Activated naive CD4-positive, alpha-beta T cell treated with anti-CD3 and anti-CD28 coated beads, Interleukin-2, amount 10 ng/mL, durations not matched to agents 7 days and 5 days (primary cell): ENCODE measurements at places on chromosomes 7 and 10.

DNA sequence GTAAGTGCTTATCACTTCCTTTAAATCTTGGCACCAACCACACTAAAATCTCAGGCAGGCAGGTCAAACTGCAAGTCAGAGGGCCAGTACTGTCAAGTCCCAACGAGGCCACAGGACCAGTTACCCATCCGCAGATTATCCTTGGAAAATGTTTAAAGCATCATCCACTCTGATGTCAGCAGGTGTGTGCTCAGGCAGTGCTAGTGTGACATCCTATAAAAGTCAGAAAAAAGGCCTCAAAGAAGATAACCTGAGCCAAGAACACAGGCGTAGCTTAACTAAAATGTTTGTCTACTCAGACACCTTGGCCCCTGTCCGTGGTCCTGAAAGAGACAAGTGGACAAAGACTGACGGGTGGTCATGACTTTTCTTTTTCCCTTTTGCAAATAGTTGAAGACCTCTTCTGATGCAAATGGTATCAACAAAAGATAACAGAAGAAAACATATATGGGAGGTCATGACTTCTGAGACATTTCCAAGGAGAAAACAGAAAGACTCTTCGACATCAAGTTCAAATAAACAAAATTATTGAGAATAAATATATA is 309.3 kb downstream of the KCNMA1 start:
- H3K4me3 ChIP-seq, result no peak overlapping the region
- no peak overlapping the region for H3K27ac ChIP-seq
- peak; percentile 42 for DNase-seq
- no peaks in the 10 kb centered on the region for H3K4me1 ChIP-seq

DNA sequence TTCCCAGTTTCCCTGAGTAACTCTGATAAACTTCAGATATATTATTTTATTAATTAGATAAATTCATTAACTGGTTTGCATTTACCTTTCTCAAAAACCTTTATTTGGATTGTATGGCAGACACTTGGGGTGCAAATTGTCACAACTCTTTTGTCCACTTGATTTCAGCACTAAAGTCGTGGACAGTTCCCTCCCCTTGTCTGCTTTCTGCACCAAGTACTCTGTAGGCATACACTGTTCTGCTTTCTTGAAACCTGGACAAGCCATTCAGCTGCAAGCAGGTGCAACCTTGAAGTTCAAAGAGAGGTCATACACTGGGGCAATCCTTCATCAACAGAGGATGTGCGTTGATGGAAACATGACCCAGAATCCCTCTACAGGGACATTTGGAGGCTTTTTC is 162.9 kb downstream of the ARL5B start:
- no peaks in the 10 kb centered on the region for H3K36me3 ChIP-seq
- no peak overlapping the region for H3K27ac ChIP-seq
- H3K4me3 ChIP-seq, result no peak overlapping the region
- peak; percentile 22 for DNase-seq
- H3K27me3 ChIP-seq, result no peaks in the 10 kb centered on the region
- no peaks in the 10 kb centered on the region for H3K4me1 ChIP-seq

GRCh38 chr7:90599038-90599437 is 2.9 kb downstream of the CDK14 start:
- no peak for DNase-seq
- peaks cover 33% of the 10 kb centered on the region for H3K27me3 ChIP-seq
- H3K4me3 ChIP-seq, result no peak overlapping the region

GRCh38 chr10:108749042-108749441 is 1174.3 kb downstream of the XPNPEP1 start:
- no peaks in the 10 kb centered on the region for H3K36me3 ChIP-seq
- DNase-seq, result no peak
- H3K4me3 ChIP-seq, result no peak overlapping the region
- H3K27me3 ChIP-seq, result no peaks in the 10 kb centered on the region
- no peaks in the 10 kb centered on the region for H3K4me1 ChIP-seq

GRCh38 chr10:68137171-68137570 is 27.9 kb downstream of the MYPN start:
- H3K4me3 ChIP-seq, result no peak overlapping the region
- no peaks in the 10 kb centered on the region for H3K36me3 ChIP-seq
- H3K27ac ChIP-seq, result no peak overlapping the region
- no peak for DNase-seq
- H3K27me3 ChIP-seq, result peaks cover 5% of the 10 kb centered on the region

- H3K36me3 ChIP-seq, result no peaks in the 10 kb centered on the region
- H3K4me1 ChIP-seq, result no peaks in the 10 kb centered on the region
- no peak overlapping the region for H3K4me3 ChIP-seq
- no peak overlapping the region for H3K27ac ChIP-seq
- DNase-seq, result no peak
These were observed 108.3 kb downstream of the SORCS1 start for GRCh38 chr10:107056182-107056581.

DNA sequence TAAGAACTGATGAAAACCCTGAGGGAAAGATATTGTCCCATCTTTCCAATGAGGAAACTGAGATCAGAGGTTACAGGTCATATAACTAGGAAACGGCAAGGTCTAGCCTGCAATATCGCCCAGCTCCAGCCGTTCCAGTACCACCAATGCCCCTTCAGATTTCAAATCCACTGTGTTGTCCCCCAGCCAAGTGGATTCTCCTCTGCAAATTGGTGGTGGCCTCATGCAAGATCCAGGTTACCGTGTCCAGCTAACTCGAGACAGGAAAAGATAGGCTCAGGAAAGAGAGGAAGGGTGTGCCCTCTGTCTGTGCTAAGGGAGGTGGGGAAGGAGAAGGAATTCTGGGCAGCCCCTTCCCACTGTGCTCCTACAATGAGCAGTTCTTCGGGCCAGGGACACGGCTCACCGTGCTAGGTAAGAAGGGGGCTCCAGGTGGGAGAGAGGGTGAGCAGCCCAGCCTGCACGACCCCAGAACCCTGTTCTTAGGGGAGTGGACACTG is 25.3 kb downstream of the PRSS2 start:
- peaks cover 85% of the 10 kb centered on the region for H3K36me3 ChIP-seq
- H3K4me1 ChIP-seq, result peaks cover 64% of the 10 kb centered on the region
- H3K27ac ChIP-seq, result peak overlapping the region; percentile 100

GRCh38 chr7:111424768-111425167 is 137.5 kb downstream of the IMMP2L start:
- no peak overlapping the region for H3K4me3 ChIP-seq
- no peaks in the 10 kb centered on the region for H3K27me3 ChIP-seq
- H3K4me1 ChIP-seq, result no peaks in the 10 kb centered on the region
- H3K27ac ChIP-seq, result no peak overlapping the region
- no peak for DNase-seq

DNA sequence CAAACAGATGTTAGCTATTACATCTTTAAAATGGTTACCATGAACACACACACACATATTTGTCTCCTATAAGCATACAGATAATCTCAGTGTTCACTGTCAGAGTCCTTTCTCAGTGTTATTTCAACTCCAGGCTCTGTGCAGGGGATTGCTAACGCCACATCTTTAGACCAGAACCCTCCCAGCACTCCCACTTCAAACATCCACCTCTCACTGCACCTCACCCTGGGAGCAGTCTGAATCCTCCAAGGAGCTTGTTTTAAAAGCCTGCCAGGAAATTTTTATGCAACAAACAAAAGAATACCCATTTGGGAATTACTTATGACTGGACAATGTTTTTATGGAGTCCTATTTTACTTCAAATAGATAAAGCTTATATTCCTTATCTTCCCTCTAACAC is 107.4 kb downstream of the PARD3 start:
- H3K27me3 ChIP-seq, result peaks cover 19% of the 10 kb centered on the region
- no peak overlapping the region for H3K4me3 ChIP-seq
- H3K27ac ChIP-seq, result no peak overlapping the region
- no peak for DNase-seq

DNA sequence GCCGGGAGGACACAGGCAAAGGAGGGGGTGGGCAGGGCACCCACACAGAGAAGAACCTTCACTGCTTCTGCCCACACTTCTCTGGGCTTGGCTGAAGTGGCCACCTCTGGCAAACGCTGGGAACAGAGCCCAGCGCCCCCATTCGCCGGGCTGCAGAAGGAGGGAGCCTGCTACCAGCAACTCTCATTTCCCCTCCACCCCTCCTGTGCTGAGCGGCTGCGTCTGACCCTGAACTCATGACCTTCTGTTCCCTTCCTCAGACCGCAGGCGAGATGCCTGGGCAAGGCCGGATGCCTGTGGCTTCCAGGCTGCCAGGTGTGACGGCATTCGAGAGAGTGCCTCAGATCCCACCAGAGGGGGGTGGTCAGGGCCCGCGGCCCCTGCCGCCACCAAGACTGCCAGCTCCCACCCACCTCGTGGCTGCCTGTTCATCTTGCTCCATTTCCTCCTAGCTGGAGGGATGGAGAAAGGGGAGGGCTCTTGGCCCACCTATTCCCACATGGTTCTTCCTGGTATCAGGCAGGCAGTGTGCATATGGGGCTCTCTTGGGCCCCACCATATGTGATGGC is 19.8 kb downstream of the DNAJB12 start:
- peak overlapping the region; percentile 64 for H3K4me3 ChIP-seq
- no peaks in the 10 kb centered on the region for H3K27me3 ChIP-seq

GRCh38 chr10:126663328-126663727 is 7.2 kb downstream of the C10orf90 start:
- H3K27me3 ChIP-seq, result no peaks in the 10 kb centered on the region
- H3K4me3 ChIP-seq, result no peak overlapping the region
- no peak overlapping the region for H3K27ac ChIP-seq
- H3K36me3 ChIP-seq, result no peaks in the 10 kb centered on the region
- no peaks in the 10 kb centered on the region for H3K4me1 ChIP-seq

- peaks cover 8% of the 10 kb centered on the region for H3K27me3 ChIP-seq
- H3K4me1 ChIP-seq, result no peaks in the 10 kb centered on the region
- no peak overlapping the region for H3K27ac ChIP-seq
- H3K36me3 ChIP-seq, result no peaks in the 10 kb centered on the region
These were observed 341.6 kb downstream of the PLXNA4 start for GRCh38 chr7:132234711-132235110.

DNA sequence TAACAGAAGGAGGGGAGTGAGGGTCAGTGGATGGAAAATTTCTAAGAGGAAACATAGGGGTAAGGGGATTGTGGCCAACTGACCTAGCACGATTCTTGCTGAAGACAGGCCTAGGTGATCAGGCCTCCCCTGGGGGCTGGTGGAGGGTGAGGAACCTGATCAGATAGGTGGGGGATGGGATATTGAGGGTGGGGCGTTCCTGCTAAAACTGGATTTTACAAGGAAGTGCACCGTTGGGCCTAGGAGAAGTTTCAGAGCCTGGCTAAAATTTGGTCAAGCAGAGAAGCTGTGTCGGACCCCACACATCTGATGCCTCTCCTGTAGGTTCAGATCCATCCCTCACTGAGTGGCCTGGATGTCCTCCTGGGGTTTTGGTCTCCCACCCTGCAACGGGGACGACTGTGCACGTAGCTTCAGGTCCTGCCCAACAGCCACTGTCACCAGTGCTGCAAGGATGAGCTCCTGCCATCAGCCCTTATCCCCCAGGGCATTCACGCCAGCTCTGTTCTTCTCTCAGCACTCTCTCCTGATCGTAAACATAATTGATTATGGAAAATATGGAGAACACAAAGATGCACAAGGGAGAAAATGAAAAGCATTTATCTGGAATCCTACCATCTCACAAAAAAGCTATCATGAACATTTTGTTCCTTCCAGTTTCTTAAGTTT is 89.9 kb downstream of the ADCY1 start:
- H3K27me3 ChIP-seq, result no peaks in the 10 kb centered on the region
- no peaks in the 10 kb centered on the region for H3K4me1 ChIP-seq
- H3K4me3 ChIP-seq, result no peak overlapping the region
- DNase-seq, result no peak

- H3K4me1 ChIP-seq, result peaks cover 35% of the 10 kb centered on the region
- peak overlapping the region; percentile 47 for H3K27ac ChIP-seq
- H3K36me3 ChIP-seq, result peaks cover 9% of the 10 kb centered on the region
- H3K4me3 ChIP-seq, result peak overlapping the region; percentile 95
- DNase-seq, result peak; percentile 31
These were observed 654 bp downstream of the ALKBH4 start for GRCh38 chr7:102463841-102464576.

DNA sequence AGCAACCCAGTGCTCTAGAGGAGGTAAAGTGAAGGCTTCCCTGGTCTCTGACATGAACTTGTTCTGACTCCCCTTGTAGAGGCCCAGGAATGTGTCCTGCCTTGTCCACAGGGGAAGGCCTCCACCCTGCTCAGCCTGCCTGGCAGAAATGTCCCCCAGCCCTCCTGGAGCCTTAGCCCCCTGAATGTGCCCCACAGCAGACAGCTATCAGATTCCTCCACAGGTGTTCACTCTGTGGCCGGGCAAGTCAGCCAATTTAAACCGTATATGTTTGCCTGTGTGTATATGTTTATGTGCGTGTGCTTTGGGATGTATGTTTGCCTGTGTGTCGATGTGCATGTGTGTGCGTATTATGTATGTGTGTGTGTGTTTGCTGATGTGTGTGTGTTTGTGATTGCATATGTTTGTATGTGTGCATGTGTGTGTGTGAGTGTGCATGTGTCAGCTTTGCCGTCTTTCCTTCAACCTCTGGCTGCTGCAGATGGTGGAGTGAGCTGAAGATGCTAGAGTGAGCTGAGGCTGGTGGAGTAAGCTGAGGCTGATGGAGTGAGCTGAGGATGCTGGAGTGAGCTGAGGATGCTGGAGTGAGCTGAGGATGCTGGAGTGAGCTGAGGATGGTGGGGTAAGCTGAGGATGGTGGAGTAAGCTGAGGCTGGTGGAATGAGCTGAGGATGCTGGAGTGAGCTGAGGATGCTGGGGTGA is 68.9 kb upstream of the ANTXRL start:
- DNase-seq, result no peak
- no peak overlapping the region for H3K27ac ChIP-seq
- H3K4me1 ChIP-seq, result peaks cover 4% of the 10 kb centered on the region
- no peaks in the 10 kb centered on the region for H3K27me3 ChIP-seq

DNA sequence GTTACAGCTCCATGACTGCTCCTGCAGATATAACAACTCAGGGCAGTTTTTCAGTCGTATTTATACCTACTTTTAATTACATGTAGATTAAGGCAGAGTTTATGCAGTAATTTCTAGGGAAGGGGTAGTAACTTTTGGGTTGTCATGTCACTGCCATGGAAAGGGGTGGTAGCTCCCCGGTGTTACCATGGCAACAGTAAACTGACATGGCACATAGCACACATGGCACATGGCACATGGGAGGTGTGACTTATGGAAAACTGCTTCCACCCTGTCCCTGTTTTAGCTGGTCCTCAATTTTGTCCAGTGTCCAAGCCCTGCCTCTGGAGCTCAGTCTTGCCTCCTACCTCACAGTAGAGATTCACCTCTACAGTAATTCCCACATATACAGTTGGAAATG is 3.9 kb upstream of the TOMM7 start:
- DNase-seq, result no peak
- peaks cover 16% of the 10 kb centered on the region for H3K4me1 ChIP-seq
- H3K27me3 ChIP-seq, result peaks cover 28% of the 10 kb centered on the region

GRCh38 chr10:68562661-68563570 is 2.8 kb downstream of the TET1 start:
- H3K27ac ChIP-seq, result no peak overlapping the region
- peaks cover 92% of the 10 kb centered on the region for H3K27me3 ChIP-seq
- no peak overlapping the region for H3K4me3 ChIP-seq

- H3K4me3 ChIP-seq, result no peak overlapping the region
- peaks cover 6% of the 10 kb centered on the region for H3K4me1 ChIP-seq
These were observed 34.2 kb downstream of the PARD3 start for GRCh38 chr10:34780818-34781380.

GRCh38 chr7:142185069-142185468 is 72.8 kb downstream of the PRSS58 start:
- H3K36me3 ChIP-seq, result no peaks in the 10 kb centered on the region
- no peak overlapping the region for H3K4me3 ChIP-seq
- H3K27ac ChIP-seq, result no peak overlapping the region
- H3K4me1 ChIP-seq, result peaks cover 7% of the 10 kb centered on the region
- H3K27me3 ChIP-seq, result peaks cover 16% of the 10 kb centered on the region

- peaks cover 19% of the 10 kb centered on the region for H3K36me3 ChIP-seq
- peaks cover 73% of the 10 kb centered on the region for H3K4me1 ChIP-seq
- H3K4me3 ChIP-seq, result no peak overlapping the region
These were observed 34.8 kb downstream of the VOPP1 start for GRCh38 chr7:55537458-55537990.
